ENCODE measurements at places on chromosomes 1 and 21. TPM values are rescaled to one million over a fixed set of nuclear protein-coding genes. Genes with fewer than 3 reads are reported as not detected.

Gene IL6R
- 5.2 TPM for polyA plus RNA-seq

GRCh38 chr1:162943622-162944021 lies 82.6 kb upstream of the CCDC190 start:
- no peak for DNase-seq

DNA sequence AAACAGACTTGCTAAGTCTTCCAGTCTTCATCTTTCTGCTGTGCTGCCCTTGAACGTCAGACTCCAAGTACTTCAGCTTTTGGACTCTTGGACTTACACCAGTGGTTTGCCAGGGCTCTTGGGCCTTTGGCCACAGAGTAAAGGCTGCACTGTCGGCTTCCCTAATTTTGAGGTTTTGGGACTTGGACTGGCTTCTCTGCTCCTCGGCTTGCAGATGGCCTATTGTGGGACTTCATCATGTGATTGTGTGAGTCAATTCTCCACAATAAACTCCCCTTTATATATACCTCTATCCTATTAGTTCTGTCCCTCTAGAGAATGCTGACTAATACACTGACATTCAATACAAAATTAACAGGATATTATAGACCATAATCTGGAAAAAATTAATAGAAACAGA lies 628.1 kb downstream of the PLPP3 start:
- no peak for DNase-seq

GRCh38 chr1:41502912-41503311 lies 18.4 kb upstream of the EDN2 start:
- no peak for DNase-seq

DNA sequence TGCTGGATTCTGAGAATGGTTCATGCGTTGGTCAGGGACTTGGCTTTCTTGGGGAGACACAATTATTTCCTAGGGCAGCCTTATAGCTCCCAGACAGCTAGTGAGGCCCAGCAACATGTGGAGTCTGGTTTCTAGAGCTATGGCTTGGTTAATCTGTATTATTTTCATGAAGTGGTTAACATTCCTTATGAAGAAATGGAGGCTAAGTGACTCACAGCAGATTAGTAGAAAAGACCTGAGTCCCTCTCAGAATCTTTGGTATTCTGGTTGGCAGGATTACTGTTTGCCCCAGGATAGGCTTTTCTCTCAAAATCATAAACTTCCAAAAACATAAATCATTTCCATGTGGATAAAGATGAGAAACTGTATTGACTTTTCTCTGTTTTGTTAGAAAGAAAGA lies 42.3 kb downstream of the DUSP10 start:
- no peak for DNase-seq

Gene VANGL1
- polyA plus RNA-seq: 14.2 TPM

DNA sequence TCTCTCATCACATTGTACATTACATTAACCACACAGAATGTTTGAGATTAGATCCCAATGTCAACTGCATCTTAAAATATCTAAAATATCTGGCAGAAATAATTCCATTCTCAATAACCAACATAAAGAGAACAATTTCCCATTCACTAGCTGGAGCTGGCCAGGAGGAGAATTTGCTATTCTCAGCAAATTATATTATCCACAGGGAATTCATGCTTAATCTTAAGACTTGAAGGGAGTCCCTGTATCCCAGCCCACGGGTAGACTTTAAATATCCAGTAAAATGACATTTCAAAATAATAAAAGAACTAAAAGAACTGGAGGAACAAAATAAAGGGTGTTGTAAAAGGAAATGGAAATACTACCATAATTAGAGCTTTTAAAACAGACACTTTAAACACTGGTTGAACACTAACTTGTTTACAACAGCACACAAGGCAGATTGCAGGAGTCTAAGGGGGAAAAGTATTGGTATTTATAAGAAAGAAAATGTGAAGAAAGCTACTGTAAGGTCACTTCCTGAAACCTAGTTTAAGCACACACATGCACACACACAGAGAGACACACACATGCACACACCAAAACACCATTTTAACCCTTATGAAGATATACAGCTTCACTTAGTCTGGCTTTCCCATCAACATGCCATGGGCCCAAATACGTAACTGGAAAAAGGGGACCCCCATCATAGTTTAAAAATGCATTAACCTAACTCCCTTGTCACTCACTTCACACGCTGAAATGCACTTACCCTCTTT lies 107.0 kb downstream of the PTPN14 start:
- no peak for DNase-seq

DNA sequence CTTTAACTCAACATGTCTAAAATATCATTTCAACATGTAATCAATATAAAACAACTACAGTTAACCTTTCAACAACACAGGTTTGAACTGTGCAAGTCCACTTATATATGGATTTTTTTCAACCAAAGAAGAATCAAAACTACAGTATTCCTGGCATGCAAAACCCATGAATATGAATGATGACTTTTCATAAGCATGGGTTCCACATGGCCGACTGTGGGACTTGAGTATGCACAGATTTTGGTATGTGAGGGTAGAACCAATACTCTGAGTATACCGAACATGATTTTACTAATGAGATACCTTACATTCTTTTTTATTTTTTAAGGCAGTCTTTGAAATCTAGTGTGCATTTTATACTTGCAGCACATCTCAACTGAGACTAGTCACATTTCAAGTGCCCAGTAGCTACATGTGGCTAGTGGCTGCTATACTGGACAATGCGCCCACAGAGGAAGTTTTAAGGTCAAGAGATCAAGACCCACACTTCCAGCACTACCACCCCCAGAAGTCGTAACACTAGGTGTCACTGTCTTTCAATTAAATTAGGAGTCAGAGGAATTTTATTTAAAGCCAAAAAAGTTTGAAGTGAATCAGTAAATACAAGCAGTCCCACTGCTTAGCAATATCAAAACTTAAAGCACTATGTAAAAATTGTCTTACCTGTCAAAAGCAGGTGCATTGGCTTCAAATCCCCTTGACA lies 40.0 kb downstream of the SYNJ1 start:
- DNase-seq: no peak

- DNase-seq: no peak
These were observed 1.2 kb upstream of the LUZP1 start for GRCh38 chr1:23169727-23170335.

Gene CCDC27
- 0.19 TPM for polyA plus RNA-seq

Gene RGS1
- 0.89 TPM for polyA plus RNA-seq

DNA sequence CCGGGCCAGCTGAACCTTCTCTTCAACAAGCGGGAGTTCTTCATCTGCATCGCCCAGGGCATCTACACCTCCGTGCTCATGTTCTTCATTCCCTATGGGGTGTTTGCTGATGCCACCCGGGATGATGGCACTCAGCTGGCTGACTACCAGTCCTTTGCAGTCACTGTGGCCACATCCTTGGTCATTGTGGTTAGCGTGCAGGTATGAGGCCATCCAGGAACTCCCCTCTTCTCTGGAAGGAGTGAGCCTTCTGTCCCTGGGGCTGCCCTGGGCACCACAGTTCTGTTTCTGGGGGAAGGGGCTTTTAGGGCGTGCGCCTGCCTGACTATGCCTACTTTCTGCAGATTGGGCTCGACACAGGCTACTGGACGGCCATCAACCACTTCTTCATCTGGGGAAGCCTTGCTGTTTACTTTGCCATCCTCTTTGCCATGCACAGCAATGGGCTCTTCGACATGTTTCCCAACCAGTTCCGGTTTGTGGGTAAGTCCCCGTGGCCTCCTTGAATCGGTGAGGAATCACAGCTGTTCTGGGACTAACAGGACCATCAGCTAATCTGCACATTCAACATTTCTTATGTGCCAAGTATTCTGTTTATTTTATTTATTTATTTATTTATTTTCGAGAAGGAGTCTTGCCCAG lies 21.1 kb downstream of the ATP8B2 start:
- no peak for DNase-seq

DNA sequence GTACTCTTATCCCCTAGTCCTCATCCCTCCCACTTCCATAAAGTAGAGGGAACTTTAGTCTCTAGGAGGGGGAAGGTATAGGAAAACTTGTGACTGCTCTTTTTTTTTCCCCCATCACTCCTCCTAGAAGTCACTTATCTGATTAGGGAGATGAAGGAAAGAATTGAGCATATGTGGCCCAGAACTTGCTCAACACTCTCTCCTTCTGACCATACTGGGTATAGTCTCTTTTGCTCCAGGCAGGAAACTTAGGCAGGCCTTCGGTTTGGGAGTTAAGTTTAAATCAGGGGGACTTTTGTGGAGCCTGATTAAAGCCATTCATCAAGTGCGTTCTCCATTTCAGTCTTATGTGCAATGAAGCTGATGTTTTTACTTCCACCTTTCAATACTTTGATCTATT lies 5.8 kb downstream of the UBE2U start:
- no peak for DNase-seq

Gene OR6K3
- polyA plus RNA-seq: 0.09 TPM

Gene SLFNL1
- polyA plus RNA-seq: 0.59 TPM

DNA sequence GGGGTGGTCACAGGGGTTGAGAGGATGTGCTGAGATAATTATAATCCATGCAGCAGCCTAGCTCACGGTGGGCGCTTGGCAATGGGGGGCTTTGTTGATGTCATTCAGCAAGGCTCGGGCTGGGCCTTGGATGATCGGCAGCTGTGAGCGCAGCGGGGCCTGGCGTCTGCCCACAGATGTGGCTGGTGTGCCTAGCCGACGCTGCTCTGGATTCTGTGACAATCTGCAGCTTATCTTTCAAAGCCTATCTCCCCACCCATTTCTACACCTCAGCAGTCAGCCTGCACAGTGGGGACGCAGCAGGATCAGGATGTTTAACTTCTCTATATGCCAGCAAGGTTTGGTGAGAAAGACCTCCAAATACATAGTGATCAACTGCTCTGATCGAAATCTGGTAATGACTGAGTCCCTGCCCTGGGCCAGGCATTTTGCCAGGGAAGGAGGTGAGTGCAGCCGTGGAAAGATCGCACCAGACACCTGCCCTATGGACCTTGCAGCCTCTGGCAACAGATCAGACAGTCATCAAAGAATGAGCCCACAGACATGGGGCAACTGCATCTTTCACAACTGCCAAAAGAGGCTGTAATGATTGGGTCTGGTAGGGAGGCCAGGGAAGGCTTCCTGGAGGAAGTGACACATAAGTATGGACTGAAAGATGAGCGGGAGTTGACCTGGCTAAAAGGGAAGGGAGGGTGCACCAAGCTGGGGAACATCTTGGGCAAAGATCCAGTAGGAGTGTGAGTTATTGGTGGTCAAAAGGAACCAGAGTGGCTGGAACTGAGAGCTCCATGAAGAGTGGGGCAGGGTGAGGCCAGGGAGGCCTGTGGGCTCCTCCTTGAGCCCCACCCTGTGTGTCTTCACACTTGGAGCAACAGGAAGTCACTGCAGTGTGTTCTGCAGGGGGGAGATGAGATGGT lies 35.3 kb downstream of the EPHB2 start:
- DNase-seq: no peak

Gene DAP3
- 135 TPM for polyA plus RNA-seq

DNA sequence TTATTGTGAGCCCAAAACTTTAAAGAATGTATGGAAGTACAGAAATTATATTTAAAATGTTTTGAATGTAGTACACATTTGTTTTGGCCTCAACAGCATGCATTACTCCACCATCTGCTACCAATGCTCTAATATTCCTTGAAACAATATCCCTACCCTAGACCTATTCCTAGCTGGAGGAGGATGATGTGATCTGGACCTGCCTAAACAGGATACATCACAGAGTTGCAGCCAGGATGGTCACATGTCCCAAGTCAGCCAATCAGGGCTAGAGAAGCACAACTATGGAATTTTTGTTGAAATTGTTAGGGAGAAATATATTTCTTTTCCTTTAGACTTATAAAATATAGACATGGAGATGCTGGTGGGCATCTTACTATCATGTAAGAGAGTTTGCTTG lies 623.3 kb upstream of the NR5A2 start:
- DNase-seq: no peak

DNA sequence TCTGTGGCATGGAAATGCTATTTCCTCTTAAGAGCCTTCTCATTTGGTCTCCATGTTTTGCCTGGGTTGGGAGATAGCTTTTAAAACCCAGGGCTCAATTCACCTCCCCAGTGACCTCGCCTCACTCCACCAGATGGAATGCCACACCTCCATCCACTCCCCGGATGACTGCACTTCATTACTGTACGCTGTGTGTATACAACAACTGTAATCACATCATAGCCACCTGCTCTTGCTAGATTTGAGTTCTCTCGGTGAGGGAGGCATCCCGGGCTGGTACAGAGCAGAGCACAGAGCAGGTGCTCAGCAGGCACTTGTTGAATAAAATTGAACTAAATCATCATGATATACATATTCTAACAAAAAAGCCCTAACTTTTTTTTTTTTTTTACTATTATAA lies 26.0 kb downstream of the SDE2 start:
- no peak for DNase-seq

GRCh38 chr1:21511579-21512522 lies 2.6 kb downstream of the ALPL start:
- no peak for DNase-seq

- DNase-seq: no peak
These were observed 18.8 kb downstream of the PKNOX1 start for GRCh38 chr21:42993051-42993712.

DNA sequence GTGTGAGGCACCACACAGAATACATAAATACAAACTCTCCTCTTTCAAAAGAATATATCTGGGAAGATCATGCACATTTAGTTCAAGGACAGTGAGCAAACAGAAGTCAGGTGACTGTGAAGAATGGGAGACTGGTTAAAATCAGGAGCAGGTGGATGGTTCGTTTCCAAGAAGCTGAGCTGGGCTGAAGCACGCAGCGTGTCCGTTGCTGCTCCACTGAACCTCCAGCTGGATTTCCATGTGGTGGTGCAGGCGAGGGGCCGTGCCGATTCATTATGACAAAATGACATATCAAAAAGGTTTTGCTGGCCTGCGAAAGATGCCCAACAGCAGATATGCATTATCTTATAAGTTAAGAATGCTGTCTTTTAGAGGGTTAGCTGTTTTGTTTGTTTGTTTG lies 66.0 kb downstream of the OLIG1 start:
- no peak for DNase-seq

Gene AGO4
- polyA plus RNA-seq: 27.0 TPM

GRCh38 chr1:155093911-155094621 lies 15.4 kb downstream of the EFNA3 start:
- DNase-seq: no peak

DNA sequence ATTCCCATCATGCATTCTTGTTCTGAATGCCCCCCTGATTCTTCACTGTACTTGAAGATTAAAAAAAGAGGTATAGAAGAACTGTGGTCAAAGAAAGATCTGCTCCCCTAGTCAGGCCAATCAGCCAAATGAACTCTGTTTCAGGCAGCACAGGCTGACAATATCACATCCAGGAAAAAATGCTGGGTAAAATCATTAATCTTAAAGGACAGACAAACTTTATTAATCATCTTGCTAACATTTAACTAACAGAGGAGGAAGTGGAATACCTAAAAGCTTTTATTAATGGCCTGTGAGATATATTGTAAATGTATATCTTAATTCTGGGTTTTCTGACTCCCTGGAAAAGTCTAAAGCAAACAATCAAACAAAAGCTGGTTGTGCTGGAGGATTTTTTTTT lies 660.5 kb upstream of the PRMT6 start:
- DNase-seq: no peak

Gene ATXN7L2
- 8.0 TPM for polyA plus RNA-seq

Gene PLEKHN1
- polyA plus RNA-seq: 0.45 TPM

Gene SPRR2A
- not detected for polyA plus RNA-seq

Gene OR6N1
- not detected for polyA plus RNA-seq
